ENCODE measurements at places on chromosomes 12 and 14.
A peak's percentile ranks its signal among the peaks of the same experiment; 100 is the strongest.

DNA sequence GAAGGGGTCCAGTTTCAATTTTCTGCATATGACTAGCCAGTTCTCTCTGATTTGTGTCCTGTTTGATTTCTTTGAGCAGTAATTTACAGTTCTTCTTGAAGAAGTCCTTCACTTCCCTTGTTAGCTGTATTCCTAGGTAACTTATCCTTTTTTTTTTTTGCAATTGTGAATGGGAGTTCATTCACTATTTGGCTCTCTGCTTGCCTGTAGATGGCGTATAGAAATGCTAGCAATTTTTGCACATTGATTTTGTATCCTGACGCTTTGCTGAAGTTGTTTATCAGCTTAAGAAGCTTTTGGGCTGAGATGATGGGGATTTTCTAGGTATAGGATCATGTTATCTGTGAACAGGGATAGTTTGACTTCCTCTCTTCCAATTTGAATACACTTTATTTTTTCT, 77.6 kb upstream of the NID2 start:
- DNase-seq, result no peak

DNA sequence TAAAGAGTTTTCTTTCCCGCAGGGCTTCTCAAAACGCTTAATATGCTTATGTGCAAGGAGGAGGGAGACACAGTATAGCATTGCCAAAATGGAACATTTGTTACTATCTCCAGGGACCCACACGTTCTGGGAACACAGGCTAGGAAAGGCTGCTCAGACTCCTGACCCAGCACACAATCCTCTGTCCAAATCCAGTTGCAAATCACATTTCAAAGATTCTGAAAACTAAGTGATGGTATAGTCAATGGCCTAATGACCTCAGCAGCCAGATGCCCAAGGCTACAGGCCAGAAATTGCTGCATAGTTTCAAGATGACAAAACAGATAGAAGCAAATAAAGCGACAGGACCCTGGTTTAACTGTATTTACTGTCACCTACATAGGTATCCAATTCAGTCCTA, 97.0 kb upstream of the GRIP1 start:
- no peak for DNase-seq

- DNase-seq, result no peak
Observed at GRCh38 chr12:113768850-113769249, 197.3 kb downstream of the RBM19 start.

DNA sequence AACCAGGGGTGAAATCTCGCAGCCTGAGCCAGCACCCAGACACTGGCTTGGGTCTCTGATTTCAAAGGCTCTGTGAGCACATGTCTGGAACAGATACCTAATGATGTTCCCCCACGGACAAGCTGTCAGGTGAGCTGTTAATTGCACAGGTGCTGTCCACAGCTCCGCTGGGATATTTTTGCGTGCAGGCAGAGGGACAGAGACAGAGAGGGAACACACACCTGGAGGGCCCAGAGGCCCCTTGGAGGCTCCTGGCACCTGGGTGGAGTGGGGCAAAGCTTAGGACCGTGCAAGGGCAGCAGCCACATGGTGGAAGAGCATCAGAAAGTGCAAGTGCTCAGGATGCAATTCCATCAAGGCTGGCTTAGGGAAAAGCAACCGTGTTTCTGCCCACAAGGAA, 57.3 kb downstream of the ARL6IP4 start:
- no peak for DNase-seq

DNA sequence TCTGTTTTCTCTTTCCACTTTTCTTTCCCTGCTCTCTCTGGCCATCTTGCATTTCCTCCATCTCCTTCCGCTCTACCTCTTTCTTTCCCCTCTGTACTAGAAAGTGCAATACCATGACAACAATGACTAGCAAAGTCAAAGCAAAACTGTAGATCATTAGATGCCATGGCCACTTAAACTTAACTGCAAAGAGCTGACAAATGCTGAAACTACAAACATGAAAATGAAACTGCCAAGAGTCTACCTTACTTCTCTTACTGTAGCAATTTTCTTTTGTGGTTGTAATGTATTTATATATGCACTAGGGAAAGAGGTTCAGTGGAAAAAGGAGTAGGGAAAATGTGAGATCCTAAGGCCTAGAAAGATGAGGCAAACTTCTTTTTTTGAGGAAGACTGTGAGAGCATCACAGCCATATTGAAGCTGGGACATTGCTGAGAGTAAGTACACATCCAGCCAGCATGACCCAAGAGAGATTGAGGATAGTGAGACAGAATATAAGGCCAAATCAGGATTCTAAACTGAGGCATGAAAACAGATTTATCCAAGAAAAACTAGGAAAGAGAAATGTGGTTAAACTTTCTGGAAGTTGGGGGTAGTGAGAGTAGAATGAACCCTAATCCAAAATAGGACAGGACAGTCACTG, 276.6 kb upstream of the NAV3 start:
- no peak for DNase-seq

DNA sequence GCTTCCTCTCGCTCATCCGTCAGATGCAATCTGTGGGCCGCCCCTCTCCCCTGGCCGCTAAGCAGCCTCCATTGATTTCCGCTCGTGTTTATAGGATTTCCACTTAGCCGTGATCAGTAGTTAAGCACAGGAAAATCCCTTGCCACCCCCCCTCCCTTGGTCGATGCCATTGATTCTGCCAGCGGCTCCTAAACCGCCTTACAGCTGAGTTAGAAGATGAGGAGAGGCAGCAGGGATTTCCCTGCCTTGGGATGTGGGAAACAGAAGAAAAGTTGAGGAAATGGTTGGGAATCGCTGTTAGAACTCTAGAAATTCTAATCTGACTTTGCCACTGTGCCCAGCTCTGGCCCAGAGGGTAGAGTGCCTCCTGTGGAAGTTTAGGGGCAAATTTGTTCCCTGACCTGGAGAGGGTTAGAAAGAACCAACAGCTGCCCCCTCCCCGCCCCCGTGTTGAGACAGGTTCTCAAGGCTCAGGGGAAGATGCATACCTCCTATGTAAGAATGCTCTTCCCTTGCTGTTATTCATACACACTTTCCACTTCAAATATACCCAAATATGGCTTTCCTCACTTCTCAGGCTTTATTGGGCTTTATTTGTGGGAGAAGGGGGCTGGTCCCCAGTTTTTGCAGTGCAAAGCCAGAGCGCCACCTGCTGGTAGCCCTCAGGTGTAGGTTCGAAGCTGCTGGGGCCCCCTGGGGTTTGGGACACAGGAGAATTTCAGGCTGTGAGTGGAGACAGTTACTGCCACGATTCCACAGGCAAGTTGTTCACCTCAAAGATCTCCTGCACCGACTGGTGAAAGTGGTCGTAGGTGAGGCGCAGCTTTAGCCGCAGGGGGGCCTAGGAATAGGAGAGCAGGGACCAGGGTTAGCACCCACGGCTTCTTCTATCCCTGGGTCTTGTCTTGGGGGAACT, 3.2 kb downstream of the THTPA start:
- DNase-seq, result peak; percentile 56

- no peak for DNase-seq
Observed at GRCh38 chr14:102695167-102695555, 82.1 kb upstream of the TRAF3 start.

- no peak for DNase-seq
Observed at GRCh38 chr14:88252498-88252897, 70.6 kb downstream of the KCNK10 start.

DNA sequence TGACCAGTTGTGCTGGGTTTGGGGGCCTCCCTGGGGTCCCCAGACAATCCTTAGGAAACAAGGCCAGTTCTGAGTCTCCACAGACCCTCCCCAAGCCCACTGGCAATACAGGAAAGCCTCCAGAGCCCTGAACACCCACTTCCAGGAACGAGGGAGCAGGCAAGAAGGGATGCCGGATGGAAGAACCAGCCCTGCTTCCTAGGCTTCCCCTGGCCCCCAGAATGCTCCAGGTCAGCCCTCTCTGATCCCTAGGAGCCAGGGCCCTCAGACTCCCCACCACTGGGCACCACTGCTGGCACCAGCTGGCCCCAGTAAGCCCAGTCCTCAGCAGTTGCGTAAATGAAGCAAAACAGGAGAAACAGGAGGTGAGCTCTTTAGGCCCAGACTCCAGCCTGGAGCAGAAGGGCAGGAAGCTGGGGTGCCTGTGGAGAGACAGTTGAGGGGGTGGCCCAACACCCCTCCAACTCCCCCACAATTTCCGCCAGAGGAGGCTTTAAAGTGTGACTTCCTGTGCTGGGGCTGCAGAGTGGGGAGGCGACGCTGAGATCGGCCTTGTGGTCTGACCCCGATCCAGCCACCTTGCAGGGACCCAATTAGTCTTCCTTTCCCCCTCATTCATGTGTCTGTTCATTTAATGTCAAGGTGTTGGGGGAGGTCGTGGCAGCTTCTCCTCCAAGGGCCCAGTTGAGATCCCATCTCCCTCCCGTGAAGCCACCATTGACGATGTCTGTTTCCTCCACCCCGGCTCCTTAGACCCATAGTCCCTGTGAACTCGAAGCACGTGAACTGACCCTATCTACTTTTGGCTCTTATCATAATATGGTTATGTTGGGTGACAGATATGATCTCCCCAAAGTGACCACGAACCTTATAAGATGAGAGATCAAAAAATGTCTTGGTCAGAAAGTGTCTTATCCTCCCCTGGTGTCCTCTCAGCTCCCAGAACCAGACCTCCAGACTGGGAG, 4.7 kb downstream of the TNFRSF1A start:
- DNase-seq, result peak; percentile 65

- DNase-seq, result no peak
Observed at GRCh38 chr12:125262851-125263250, 197.6 kb downstream of the AACS start.

DNA sequence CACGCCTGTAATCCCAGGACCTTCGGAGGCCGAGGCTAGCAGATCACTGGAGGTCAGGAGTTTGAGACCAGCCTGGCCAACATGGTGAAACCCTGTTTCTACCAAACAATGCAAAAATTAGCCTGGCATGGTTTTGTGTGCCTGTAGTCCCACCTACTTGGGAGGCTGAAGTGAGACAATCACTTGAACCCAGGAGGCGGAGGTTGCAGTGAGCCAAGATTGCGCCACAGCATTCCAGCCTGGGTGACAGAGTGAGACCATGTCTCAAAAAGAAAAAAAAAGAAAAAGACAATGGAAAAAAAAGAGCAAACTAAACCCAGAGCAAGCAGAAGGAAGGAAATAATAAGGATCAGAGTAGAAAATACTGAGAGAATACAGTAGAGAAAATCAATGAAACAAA, 5.4 kb downstream of the CHURC1 start:
- DNase-seq, result peak; percentile 51

DNA sequence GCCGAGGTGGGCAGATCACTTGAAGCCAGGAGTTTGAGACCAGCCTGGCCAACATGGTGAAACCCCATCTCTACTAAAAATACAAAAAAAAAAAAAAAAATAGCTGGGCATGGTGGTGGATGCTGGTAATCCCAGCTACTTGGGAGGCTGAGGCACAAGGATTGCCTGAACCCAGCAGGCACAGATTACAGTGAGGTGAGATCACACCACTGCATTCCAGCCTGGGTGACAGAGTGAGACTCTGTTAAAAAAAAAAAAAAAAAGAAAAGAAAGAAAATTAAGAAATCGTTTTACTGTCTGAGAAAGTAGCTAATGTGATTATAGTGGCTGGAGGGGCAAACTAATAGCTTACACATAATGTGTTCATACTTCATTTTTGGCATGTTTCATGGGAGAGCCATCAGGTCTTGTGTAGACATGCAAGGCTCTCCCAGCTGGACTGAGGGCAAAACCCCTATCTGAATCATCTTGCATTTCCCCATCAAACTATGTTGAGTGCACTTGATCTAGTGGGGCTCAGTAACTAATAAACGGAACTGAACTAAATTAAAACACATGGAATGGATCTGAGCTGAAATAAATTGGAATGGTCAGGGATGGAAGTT, 16.2 kb downstream of the KIF21A start:
- peak; percentile 93 for DNase-seq

- no peak for DNase-seq
Observed at GRCh38 chr12:106265116-106265515, 17.3 kb upstream of the CKAP4 start.

GRCh38 chr14:66081594-66082376, 404.4 kb upstream of the CCDC196 start:
- DNase-seq, result no peak

DNA sequence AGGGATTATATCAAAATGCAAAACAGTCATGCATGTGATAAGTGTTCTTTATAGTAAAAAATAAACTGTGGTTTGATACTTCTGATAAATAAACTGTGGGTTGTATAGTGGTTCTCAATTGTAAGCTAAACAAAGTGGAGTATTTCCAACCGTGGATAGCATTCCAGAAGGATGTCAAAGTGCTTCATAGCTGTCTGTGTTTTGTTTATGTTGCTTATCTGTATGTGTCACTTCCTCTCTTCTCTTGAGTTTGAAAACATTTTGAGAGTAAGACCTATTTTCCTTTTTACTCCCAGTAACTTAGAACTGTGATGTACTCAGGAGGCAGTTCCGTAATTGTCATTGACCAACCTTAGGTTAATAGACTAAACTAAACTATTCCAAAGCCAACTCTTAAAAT, 415.8 kb downstream of the TMTC2 start:
- DNase-seq, result no peak

DNA sequence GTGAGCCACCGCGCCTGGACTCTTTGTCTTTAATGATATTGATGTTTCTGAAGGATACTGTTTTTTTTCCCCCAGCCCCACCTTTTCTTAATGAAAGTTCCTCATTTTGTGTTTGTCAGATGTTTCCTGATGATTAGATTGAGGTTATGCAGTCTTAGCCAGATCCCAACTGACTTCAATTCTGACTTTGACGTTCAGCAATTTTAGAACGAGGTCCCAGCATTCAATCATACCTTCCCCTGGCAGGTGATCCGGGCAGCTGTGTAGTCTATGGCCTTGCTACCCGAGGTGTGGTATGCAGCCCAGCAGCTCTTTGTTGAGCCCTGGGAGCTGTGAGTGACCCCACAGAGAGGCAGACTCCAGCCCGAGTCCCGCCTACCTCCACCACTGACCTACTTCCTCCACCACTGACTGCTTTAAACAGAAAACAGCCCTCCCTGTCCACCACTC, 82.7 kb downstream of the LGMN start:
- no peak for DNase-seq

DNA sequence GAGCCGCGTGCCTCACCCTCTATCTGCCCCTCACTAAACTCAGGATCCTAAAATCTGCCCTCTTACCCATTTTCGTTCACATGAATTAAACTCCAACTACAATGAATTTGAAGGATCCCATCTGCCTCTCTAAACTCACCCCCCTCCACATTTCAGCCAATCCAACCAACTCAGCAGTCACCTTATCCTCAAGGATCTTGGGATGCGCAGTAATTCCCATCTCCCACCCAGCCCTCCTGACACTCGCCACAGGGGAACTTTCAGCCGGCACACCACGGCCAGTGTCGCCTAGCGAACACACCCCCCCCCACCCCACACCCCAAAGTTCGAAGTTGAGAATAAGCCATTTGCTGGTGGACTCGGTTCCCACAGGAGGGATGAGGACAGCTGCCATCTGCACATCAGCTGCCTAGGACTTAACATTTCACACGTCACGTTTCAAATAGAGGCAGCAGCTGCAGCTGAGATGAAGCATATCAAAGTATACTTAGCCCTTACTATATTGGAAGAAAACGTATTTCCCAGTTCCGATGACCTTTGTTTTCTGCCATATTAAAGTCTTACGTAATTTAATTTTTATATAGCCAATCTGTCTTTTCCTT, 8.7 kb upstream of the SELPLG start:
- no peak for DNase-seq

Data from MCF 10A (cell line).